ENCODE measurements at places on chromosomes 16 and 17.

DNA sequence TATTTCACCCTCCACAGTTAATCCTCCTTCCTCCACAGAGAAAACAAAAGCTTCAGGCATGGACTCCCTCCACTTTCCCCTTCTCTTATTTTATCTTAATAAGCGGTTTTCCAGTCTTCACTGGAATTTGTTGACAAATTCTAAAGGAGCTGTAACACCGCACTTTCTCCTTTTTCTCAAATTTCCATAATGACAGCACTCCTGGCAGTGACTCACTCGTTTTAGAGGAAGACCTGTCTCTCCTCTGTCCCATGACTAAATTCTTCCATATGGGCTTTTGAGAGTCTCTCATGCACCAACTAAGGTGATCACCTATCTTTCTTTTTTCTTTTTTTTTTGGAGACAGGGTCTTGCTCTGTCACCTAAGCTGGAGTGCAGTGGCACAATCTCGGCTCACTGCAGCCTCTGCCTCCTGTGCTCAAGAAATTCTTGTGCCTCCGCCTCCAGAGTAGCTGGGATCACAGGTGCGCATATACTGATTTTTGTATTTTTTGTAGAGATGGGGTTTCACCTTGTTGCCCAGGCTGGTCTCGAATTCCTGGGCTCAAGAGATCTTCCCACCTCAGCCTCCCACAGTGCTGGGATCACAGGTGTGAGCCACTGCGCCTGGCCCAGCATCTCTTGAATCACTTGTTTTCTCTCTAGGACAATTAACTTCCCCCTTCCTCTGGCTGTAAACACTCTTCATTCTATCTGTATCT is 7.7 kb downstream of the ITGAM start:
- no peak for DNase-seq
- peak overlapping the region; percentile 9 for H3K27ac ChIP-seq
- no peaks in the 10 kb centered on the region for H3K27me3 ChIP-seq
- H3K36me3 ChIP-seq: peaks cover 13% of the 10 kb centered on the region
- H3K4me1 ChIP-seq: peaks cover 31% of the 10 kb centered on the region

DNA sequence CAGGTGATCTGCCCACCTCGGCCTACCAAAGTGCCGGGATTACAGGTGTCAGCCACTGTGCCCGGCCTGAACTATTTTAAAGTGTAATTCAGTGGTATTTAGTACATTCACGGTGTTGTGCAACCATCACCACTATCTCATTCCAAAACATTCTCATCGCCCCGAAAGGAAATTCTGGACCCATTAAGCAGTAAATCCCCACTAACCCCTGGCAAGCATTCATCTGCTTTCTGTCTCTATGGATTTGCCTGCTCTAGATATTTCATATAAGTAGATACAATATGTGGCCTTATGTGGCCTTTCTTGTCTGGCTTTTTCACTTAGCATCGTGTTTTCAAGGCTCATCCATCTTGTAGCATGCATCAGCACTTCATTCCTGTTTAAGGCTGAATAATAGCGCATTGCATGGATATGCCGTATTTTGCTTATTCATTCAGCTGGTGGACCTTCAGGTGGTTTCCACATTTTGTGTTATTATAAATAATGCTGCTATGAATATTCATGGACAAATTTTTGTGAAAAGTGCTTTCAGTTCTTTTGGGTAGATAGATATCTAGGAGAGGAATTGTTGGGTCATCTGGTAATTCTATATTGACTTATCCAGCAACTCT is 8.4 kb upstream of the HERPUD1 start:
- H3K27ac ChIP-seq: no peak overlapping the region
- no peak overlapping the region for H3K4me3 ChIP-seq
- H3K27me3 ChIP-seq: peaks cover 6% of the 10 kb centered on the region

- no peaks in the 10 kb centered on the region for H3K36me3 ChIP-seq
- H3K27ac ChIP-seq: no peak overlapping the region
- no peak for DNase-seq
- no peak overlapping the region for H3K4me3 ChIP-seq
- H3K27me3 ChIP-seq: peaks cover 49% of the 10 kb centered on the region
Measured at GRCh38 chr17:35773679-35774425, 13.2 kb downstream of the C17orf50 start.

DNA sequence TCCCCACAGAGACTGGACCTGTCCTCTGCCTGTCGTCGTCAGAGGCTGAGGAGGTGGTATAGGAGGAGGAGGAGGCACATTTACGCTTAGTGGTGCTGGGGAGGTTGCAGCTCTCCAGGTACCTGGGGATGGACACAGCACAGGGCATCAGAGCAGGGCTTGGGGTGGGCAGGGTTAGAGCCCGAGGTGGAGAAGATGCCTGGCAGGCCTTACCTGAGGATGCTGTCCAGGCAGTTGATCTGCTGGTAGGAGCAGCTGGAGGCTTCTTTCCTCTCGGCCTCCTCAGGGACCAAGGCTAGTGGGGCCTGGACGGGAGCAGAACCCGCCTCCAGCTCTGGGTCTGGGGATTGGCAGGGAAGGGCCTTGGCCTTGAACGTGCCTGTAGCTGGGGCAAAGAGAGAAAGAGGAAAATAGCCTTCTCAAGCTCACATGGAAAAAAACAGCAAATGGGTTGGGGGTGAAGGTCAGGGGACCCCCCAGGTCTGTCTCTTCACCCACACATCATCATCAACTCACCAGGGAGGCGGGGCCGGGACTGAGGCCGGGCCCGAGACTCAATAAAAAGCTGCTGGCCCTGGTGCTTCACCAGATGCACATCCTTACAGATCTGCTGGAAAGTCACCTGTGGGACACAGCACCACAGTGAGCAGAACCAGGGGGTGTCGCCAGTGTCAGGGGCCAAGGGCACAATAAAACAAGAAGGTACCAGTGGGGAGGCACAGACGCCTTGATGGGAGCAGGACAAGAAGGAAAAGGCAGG is 5.6 kb downstream of the PER1 start:
- H3K4me1 ChIP-seq: peaks cover 6% of the 10 kb centered on the region
- peaks cover 27% of the 10 kb centered on the region for H3K36me3 ChIP-seq
- no peak overlapping the region for H3K4me3 ChIP-seq
- H3K27ac ChIP-seq: no peak overlapping the region

DNA sequence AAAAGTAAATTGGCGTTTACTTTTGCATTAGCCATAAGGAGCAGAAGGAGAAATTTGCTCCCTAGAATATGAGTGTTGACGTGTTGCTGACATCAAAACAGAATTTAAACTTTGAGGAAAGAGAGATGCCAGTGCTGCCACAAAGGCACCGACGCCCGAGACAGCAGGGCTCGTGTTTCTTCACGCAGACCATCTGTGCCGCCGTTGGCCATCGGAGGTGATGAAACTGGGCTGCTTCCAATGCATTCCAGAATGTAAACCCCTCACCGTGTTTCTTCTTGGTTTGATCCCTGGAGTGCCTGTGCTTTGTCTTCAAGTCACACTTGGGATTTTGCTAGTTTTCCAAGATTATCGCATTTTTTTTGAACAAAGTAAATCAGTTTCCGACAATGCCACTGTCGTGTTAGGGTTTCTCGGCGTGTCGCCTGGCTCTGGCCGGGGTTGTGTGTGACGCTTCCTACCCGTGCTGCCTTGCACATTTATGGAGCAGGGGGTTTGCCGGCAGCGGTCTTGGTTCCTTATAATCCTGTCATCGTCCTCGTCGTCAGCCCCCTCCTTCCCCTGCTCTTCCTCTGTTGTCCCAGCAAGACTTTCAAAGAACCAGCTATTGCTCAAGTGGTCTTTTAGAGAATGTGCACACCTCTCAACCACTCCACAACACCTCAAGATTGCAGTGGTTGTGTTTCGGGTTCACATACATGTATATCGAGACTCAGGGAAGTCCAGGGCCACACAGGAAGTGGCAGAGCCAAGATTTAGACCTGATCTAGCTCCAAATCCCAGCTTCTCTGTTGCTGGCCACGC is 103.9 kb downstream of the METRNL start:
- no peak overlapping the region for H3K4me3 ChIP-seq
- H3K27me3 ChIP-seq: peaks cover 7% of the 10 kb centered on the region
- no peak for DNase-seq
- peaks cover 4% of the 10 kb centered on the region for H3K4me1 ChIP-seq
- H3K36me3 ChIP-seq: no peaks in the 10 kb centered on the region
- no peak overlapping the region for H3K27ac ChIP-seq

- peaks cover 19% of the 10 kb centered on the region for H3K4me1 ChIP-seq
- no peak for DNase-seq
- H3K36me3 ChIP-seq: peaks cover 50% of the 10 kb centered on the region
- no peaks in the 10 kb centered on the region for H3K27me3 ChIP-seq
Measured at GRCh38 chr17:8918807-8919465, 46.6 kb downstream of the PIK3R5 start.

- H3K4me3 ChIP-seq: no peak overlapping the region
- no peak overlapping the region for H3K27ac ChIP-seq
- peaks cover 7% of the 10 kb centered on the region for H3K27me3 ChIP-seq
- DNase-seq: peak; percentile 59
Measured at GRCh38 chr16:49921791-49922456, 66.0 kb upstream of the ZNF423 start.

- peaks cover 1% of the 10 kb centered on the region for H3K36me3 ChIP-seq
- H3K27me3 ChIP-seq: no peaks in the 10 kb centered on the region
- DNase-seq: no peak
- no peak overlapping the region for H3K27ac ChIP-seq
- peaks cover 44% of the 10 kb centered on the region for H3K4me1 ChIP-seq
Measured at GRCh38 chr16:75096656-75097055, 19.9 kb downstream of the LDHD start.

GRCh38 chr17:8892338-8892690 is 24.8 kb upstream of the PIK3R6 start:
- no peak for DNase-seq
- H3K4me3 ChIP-seq: no peak overlapping the region
- H3K27me3 ChIP-seq: no peaks in the 10 kb centered on the region
- H3K4me1 ChIP-seq: peaks cover 36% of the 10 kb centered on the region
- peaks cover 30% of the 10 kb centered on the region for H3K36me3 ChIP-seq

GRCh38 chr17:66481271-66481670 is 178.9 kb downstream of the PRKCA start:
- no peak for DNase-seq
- peaks cover 12% of the 10 kb centered on the region for H3K36me3 ChIP-seq
- H3K27me3 ChIP-seq: no peaks in the 10 kb centered on the region
- no peaks in the 10 kb centered on the region for H3K4me1 ChIP-seq
- H3K27ac ChIP-seq: no peak overlapping the region

DNA sequence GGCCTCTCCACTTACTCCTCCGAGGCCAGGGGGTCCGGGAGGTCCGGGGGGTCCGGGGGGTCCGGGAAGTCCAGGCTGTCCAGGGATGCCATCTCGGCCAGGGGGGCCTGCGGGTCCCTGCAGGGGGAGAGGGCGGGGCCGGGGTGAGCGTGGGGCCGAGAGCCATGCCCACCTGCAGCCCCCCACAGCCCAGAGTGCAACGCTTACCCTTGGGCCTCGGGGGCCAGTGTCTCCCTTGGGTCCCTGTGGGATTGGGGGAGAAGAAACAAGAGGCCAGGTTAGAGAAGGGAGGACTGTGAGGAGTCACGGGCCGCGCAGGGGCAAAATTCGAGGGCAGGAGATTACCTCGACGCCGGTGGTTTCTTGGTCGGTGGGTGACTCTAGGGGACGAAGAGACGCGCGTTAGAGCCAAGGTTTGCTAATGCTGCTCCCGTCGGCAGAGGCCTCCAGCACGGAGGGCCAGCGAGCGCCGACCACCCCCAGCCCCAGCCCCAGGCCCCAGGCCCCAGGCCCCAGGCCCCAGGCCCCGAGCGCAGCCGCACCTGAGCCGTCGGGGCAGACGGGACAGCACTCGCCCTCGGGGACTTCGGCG is 2.1 kb downstream of the COL1A1 start:
- DNase-seq: no peak
- H3K36me3 ChIP-seq: no peaks in the 10 kb centered on the region
- no peak overlapping the region for H3K27ac ChIP-seq
- H3K27me3 ChIP-seq: peaks cover 49% of the 10 kb centered on the region
- peak overlapping the region; percentile 61 for H3K4me3 ChIP-seq

DNA sequence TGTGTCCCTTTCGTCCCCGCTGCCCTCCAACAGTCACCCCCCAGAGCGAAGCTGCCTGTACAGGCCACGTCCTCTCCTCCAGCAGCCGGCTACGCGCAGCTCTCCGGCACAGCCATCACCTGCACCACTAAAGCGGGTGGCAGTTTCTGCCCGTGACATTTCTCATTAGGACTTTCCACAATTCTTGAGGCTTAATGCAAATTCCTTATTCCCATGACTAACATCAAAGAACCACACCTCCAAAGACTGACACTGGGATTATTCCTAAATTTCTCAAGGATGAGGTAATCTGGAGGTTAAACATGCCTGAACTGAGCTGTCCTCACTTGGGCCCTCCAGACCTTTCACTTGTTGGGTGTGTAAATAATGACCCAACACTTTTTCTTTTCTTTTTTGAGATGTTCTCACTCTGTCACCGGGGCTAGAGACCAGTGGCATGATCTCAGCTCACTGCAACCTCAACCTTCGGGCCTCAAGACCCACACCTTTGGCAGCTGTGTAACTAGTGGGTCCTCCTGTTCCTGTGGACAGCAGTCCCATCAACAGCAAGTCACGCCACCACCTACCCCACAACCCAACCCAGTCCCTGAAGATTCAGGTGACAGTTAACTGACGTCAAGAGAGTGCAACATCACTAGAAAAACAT is 11.7 kb downstream of the ANKRD11 start:
- peak overlapping the region; percentile 37 for H3K27ac ChIP-seq
- no peaks in the 10 kb centered on the region for H3K27me3 ChIP-seq
- no peak for DNase-seq
- peaks cover 37% of the 10 kb centered on the region for H3K36me3 ChIP-seq
- H3K4me3 ChIP-seq: no peak overlapping the region

GRCh38 chr16:35794896-35795295 is 2335.5 kb downstream of the TP53TG3F start:
- H3K36me3 ChIP-seq: no peaks in the 10 kb centered on the region
- no peak overlapping the region for H3K4me3 ChIP-seq
- DNase-seq: no peak
- H3K4me1 ChIP-seq: no peaks in the 10 kb centered on the region
- no peak overlapping the region for H3K27ac ChIP-seq
- no peaks in the 10 kb centered on the region for H3K27me3 ChIP-seq

GRCh38 chr16:75044800-75045361 is 46.1 kb downstream of the ZNRF1 start:
- peaks cover 5% of the 10 kb centered on the region for H3K4me1 ChIP-seq
- no peak for DNase-seq
- H3K4me3 ChIP-seq: no peak overlapping the region
- H3K36me3 ChIP-seq: peaks cover 16% of the 10 kb centered on the region
- H3K27ac ChIP-seq: no peak overlapping the region

DNA sequence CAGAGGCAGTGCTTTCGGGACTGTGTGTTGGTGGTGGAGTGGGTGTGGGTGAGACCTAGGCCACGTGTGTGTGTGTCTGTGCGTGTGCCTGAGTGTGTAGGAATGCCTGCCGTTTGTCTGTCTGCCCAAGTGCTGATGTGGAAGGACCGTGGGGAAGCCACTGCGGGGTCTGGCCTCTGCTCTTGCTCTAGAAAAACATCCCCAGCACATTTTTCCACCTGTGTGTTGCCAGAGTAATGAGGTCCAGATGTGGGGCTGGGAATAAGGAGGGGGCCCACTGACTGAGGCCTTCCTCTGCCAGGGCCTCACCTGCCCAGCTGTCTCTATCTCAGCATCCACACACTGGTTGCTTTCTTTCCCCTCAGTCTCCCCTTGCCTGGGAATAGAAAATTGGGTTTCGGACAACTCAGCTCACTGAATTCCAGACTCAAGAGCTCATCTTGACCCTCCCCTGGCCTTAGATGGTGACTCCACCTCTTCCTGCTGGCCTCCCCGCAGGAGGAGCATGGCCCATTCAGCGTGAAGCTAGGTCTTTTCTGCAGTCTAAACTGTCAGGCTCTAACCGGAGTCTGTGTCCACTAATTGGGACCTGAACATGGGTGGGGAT is 7.6 kb downstream of the SGCA start:
- no peak for DNase-seq
- H3K4me1 ChIP-seq: peaks cover 26% of the 10 kb centered on the region
- no peaks in the 10 kb centered on the region for H3K36me3 ChIP-seq
- no peak overlapping the region for H3K4me3 ChIP-seq
- peaks cover 2% of the 10 kb centered on the region for H3K27me3 ChIP-seq
- no peak overlapping the region for H3K27ac ChIP-seq

Data from activated CD8-positive, alpha-beta memory T cell treated with anti-CD3 and anti-CD28 coated beads, Interleukin-2, amount 10 ng/mL, durations not matched to agents 7 days and 5 days (primary cell).